ENCODE measurements at places on chromosomes 5 and 9.

GRCh38 chr9:27675354-27675753, 102.1 kb upstream of the C9orf72 start:
- no peak for DNase-seq

DNA sequence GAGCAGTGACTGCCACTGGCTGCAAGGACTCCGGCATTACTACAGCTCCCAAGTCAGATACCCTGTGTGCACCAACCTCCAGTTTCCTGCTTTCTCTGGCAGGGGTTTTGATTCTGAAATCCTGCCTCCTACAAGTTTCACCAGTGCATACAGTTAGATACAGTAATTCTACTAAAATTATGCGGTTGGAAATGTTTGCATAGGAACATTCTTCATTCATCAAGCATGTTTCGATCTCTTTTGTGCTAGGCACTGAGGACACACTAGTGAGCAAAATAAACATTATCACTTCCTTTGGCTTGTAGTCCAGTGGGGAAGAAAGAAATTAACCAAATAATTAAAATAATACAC, 152.2 kb downstream of the TMEM167A start:
- DNase-seq = no peak

- no peak for DNase-seq
Measured at GRCh38 chr5:146630472-146630871, 114.5 kb upstream of the GPR151 start.

- no peak for DNase-seq
Measured at GRCh38 chr9:91842358-91843049, 107.5 kb downstream of the ROR2 start.

GRCh38 chr5:56457887-56458812, 225.0 kb upstream of the ANKRD55 start:
- DNase-seq = no peak

DNA sequence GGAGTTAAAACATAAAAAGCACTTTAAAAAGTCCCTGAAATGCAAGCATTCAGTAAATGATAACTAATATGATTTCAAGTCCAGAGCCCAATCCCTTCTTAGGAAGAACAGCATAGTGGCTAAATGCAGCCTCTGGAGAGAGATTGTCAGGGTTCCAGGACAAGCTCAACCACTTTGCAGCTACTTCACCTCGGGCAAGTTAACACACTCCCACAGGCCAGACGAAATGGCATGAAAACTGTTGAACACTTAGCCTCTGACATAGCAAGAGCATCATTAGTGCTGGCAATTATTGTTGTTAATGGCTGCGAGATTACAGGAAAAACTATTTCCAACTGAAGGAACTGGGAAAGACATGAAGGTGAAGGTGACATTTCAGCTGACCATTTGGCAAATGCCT, 205.8 kb downstream of the GRIA1 start:
- DNase-seq = no peak

DNA sequence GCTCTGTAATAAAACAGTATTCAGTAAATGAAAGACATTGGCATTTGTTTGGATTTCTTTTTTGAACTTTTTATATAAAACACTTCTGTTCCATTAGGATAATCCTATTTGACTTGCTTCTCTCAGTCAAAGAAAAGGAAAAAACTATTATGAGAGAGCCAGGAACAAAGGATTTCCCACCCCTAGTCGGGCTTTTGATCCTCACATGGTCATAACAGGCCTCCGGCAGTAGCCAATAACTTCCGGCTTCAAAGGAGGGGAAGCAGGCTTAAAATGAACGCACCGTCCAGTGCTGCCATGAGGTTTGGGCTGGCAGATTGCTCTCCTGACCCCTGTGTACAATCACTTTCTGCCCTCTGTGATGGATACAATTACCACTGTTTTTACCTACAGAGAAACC, 209.3 kb downstream of the ZNF608 start:
- DNase-seq = no peak

DNA sequence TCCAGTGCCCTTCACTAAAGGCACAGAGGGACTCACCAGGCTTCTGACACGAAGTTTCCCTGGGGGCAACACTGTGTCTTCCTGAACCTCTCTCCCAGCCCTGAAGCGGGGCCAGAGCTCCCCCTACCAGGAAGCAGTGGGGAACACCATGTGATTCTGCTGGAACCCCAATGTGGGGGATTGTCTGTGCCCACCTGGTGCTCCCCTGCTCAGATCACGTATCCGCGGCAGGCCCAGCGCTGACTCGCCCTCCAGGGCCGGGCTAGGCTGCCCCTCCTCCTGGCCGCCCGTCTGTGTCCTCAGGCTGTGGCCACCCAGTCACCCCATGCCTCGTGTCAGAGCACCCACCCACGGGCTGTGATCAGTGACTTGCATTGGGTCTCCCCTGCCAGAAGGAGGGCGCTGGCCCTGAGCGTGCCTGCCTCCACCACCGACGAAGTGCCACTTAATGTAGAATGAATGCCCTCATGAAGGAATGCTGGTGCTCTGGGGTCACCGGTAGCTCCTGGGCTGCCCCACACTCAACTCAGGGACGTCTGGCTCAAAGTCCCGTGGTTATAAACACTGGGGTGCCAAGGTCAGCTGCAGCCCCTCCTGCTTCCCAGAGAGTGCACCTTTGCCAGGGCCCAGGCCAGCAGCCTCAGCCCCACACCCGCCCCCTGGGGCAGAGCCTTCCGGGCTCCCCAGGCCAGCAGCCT, 22.1 kb downstream of the SARDH start:
- DNase-seq = no peak

DNA sequence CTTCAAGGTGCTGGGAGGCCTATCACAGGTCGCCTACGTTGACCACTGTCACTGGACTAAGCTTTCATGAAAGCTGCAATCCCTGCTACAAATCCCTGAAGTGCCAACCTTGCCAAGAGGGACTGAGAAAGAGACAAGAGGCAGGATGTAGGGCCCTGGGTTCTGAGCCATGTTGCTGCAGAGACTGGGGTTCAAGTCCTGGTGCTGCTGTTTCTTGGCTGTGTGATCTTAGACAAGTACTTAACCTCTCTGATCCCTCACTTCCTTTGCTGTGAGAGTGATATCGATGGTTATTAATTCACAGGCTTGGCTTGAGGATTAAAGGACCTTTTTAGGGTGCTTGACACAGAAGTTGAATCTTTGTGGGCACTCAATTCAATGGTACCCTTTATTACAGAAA, 15.5 kb downstream of the CSF1R start:
- no peak for DNase-seq

DNA sequence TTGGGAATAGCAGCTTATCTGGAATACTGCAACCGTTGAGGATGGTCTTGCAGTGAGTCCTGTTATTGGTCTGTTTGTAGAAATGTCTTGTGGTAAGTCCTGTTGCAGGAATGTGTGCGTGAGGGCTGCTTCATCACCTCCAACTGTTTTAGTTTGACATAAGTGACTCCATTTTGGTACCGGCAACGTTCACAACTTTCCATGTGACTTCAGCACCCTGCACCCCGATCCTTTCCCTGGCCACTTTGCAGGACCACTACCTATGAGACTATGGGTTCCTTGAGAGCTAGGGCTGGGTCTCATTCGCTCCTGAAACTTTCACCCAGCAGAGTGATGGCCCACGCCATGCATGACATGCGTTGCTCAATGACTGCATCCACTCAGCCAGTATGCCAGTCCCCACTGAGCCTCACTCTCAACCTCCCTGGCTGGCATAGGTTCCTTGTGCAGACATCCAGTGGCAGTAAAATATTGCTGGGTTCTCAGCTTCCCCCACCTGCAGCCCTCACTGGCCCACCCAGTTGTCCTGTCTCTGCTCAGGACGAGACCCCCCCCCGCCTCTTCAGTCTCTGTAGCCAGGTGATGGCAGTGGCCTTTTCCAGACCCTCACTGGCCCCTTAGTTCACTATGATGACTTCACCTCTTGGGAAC, 8.0 kb downstream of the SURF6 start:
- no peak for DNase-seq

- peak; percentile 84 for DNase-seq
Measured at GRCh38 chr5:132663771-132664695, 6.1 kb downstream of the IL13 start.

DNA sequence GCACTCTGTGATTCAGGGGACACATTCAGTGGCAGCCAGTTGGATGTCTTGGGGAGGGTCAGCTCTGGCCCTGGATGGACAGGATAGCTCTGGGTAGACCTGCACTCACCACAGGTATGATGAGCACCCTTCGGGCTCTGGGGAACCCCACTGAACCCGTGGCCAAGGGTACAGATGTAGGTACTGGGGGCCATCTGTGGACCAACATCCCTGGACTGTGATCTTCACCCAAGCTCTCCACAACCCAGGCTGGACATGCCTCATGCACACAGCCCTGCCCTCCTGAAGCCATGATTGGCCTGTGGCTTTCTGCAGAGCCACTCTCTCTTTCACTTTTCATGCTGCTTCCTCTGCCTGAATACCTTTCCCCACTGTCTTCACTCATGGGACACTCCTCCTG, 15.6 kb upstream of the ACSL6 start:
- peak; percentile 19 for DNase-seq

- no peak for DNase-seq
Measured at GRCh38 chr9:83198371-83198770, 135.4 kb upstream of the RASEF start.

DNA sequence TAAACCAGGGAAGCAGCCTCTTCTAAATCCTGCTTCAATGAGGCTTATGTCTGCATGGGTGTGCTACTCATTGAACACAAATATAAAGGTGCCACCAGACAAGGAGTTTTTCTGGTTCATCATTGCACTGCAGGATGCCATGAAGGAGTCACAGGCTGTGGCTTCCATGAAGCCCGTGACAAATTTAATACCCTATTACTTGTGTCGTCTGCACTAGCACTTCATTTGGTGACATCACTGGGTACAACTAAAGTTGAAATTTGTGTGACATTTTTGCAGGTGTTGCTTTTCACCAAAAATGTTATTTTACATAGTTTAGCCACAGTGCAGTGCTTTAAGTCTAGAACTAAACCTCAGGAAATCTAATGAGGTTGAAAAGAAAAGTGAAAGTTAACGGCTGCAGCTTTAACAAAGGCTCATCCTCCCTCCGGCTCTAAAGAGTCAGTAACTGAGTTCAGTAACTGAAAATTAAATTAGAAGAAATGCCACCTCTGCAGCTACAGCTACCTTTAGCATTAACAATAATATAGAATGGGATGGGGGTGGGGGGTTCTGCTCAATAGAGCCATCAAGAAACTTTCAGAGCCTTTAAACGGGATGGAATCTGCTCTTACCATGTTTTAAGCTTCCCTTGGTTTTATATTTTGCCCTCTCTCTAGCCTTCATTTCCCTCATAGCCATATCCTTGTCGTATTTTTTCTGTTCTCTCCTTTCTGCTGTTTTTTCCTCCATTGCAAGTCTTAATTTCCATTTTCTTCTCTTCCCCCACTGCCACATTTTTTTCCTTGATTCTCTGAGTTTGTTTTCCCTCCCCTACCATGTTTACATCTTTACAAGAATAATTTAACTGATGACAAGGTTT, 233.8 kb upstream of the TMEM161B start:
- DNase-seq = peak; percentile 38

DNA sequence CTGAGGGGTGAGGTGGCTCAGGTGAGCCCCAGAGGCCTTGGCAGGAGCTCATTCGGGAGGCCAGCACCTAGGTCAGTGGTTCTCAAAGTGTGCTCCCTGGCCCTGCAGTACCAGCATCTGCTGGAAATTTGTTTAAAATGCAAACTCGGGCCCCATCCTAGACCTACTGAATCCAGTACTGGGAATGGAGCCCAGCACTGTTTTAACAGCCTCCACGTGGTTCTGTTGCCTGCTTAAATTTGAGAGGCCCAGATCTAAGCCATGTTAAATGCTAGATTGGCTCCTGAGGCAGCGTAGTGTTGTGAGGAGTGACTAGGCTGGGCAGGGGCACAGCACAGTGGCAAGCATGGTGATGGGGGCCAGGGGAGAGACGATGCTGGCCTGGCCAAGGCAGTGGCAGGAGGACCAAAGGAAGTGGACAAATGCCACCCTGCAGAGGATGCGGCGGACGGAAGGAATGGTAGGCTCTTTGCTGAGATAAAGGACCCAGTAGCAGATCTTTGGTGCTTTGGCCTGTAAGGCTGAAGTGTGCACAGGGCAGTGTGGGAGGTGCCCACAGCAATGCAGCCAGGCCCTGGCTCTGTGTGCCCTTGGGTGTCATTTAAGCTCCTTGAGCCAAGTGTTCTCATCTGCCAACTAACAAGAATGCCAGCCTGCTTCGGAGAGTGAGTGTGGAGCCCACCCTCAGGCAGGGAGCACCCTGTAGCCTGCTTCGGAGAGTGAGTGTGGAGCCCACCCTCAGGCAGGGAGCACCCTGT, 4.2 kb downstream of the PRR7 start:
- no peak for DNase-seq

DNA sequence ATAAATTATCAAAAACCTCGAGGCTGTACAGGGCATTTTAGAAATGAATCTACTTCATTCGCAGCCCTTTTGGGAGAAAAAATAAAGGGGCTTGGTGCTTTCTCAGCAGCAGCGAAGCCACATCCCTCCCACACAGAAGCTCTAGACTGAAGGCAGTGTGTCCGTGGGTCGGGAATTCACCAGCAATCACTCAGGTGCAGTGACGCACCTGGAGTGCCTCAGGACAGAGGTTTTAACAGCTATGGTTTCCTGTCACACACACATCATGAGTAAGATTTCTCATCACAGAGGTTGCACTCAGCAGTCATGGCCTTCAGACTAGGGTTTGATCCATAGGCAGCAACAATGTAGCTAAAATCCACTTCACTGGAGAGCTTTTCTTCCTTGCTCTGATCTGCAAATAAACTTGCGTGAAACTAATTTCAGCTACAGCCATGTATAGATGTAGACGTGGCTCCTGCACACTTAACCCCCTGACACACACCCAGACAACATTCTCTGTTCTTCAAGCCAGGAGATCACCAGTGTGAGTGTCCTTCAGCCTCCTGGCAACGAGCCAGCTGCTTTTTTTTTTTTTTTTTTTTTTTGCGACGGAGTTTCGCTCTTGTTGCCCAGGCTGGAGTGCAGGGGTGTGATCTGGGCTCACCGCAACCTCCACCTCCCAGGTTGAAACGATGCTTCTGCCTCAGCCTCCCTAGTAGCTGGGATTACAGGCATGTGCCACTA, 34.8 kb downstream of the DYNC2I2 start:
- no peak for DNase-seq

GRCh38 chr5:6576861-6577501, 55.9 kb downstream of the NSUN2 start:
- peak; percentile 65 for DNase-seq

DNA sequence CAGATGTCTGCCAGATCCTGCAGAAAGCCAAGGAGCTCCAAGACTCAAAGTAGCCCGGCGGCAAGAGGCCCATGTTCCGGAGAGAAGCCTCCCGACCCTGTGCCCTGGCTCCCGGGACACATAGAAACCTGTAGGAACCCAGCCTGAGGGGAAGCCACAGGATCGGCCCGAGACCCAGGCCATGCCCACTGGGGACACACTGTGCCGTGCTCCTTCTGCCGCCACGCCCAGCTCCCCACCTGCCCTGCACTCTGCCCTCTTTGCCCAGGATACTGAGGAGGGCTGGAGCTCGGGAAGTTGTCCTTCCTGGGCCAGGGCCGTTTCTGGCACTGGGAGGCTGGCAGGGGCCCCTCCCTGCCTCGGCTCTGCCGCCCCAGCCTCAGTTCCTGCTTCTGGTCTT, 10.5 kb upstream of the ENDOG start:
- DNase-seq = no peak

DNA sequence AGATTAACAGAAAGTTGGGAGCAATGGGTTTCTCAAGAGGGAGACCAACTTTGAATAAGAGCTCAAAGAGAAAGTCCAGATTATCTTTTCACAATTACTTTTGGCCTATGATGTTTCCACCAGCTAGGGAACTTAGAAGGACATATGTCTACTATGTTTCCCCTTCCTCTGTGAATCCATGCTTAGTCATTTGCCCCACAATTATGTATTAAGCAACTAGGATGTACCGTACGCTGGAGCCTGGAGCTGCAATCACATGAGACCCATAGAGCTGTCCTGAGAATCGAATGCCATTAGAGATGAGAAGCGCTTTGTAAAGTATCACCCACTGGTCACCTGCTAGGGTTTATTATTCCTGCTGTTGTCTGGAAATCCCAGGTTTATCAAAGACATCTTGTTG, 78.8 kb downstream of the PDE6A start:
- DNase-seq = no peak

All from GM20000 (cell line).